Right lung (tissue), 10 donors: ENCODE measurements at places on chromosomes 6 and 20. TPM values are rescaled to one million over a fixed set of nuclear protein-coding genes. Genes with fewer than 3 reads are reported as not detected.

DNA sequence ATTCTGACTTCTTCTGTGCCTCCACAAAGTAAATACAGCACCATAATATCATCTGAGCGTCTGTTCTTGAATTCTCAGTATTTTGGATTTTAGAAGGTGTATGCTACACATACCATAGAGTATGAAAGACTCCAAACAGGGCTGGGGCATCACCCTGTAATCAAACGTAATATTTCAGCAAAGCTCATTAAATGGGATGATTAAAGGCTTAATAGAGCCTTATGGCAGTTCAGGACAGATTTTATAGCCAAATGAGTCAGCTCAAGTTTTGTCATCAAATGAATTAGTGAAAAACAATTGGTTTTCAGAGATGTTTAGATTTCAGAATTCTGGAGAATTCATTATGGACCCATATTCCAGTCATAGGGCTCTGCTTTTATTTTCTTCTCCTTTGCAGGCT, 68.9 kb downstream of the TULP4 start:
- no peak for DNase-seq

The EYA2 gene
- 2.4 TPM for polyA plus RNA-seq

GRCh38 chr20:53723621-53724020, 130.0 kb upstream of the ZNF217 start:
- no peak for DNase-seq

The TPBG gene
- polyA plus RNA-seq: 6.5 TPM

DNA sequence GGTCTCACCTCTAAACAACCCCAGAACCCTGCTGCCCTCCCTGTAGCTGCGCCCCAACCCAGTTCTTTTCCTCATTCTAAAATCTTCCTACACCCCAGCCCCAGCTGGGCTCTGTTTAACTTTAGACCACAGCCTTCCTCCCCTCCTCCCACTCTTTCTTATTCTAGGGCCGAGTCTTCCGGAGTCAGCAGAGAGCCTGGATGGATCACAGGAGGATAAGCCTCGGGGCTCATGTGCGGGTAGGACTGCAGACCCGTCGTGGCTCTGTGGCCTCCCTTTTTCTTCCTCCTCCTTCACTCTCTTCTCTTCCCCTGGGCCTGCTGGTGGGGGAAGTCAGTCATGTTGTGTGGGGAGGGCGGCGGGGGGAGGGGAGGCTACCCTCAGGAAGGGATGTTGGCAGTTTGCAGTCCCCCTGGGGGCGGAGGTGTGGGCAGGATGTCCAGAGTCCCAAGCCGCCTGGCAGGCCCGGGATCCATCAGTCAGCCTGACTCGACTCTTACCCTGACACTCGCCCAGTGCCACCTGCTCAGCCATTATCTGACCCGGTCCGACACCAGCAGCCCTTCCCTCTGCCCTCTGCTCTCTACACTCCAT, 8.1 kb downstream of the CAPN11 start:
- DNase-seq: no peak

GRCh38 chr20:37504404-37505096, 16.5 kb upstream of the NNAT start:
- DNase-seq: no peak

- no peak for DNase-seq
These were observed 52.0 kb downstream of the PRDM1 start for GRCh38 chr6:106138151-106138550.

The PFDN4 gene
- polyA plus RNA-seq: 50.6 TPM

GRCh38 chr6:132390017-132390416, 11.3 kb downstream of the MOXD1 start:
- no peak for DNase-seq

The FAXC gene
- 7.7 TPM for polyA plus RNA-seq

DNA sequence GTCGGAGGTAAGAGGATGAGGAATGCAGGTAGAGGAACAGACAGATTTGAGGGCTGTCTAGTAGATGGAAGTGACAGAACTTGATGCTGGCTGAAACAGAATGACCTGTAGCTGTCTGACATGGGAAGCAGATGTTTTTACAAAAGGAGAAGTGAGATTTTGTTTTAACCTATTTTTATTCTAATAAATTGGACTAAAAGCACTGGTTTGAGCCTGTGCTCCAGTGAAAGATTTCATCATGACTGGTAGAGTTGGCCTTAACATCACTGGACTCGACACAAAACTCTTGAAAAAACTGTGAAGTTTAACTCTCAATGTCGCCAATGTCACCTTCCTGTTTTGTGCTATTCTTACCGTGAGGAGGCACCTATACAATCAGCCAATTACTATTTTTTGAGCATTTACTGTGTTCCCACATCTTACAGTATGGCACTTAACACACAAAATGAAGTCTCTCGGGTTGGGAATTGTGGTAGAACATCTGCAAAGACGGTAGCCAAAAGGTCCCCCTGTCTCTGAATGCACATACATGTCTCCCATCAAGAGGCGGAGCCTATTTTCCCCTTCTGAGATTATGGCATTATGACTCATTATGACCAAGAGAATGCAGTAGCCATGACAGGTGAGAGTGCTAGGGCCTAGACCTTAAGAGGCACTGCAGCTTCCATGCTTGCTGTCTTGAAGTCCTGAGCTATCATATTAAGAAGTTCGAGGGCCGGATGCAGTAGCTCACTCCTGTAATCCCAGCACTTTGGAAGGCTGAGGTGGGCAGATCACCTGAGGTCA, 93.2 kb downstream of the FOXF2 start:
- no peak for DNase-seq

- DNase-seq: no peak
These were observed 24.4 kb upstream of the EDN1 start for GRCh38 chr6:12265791-12266190.

DNA sequence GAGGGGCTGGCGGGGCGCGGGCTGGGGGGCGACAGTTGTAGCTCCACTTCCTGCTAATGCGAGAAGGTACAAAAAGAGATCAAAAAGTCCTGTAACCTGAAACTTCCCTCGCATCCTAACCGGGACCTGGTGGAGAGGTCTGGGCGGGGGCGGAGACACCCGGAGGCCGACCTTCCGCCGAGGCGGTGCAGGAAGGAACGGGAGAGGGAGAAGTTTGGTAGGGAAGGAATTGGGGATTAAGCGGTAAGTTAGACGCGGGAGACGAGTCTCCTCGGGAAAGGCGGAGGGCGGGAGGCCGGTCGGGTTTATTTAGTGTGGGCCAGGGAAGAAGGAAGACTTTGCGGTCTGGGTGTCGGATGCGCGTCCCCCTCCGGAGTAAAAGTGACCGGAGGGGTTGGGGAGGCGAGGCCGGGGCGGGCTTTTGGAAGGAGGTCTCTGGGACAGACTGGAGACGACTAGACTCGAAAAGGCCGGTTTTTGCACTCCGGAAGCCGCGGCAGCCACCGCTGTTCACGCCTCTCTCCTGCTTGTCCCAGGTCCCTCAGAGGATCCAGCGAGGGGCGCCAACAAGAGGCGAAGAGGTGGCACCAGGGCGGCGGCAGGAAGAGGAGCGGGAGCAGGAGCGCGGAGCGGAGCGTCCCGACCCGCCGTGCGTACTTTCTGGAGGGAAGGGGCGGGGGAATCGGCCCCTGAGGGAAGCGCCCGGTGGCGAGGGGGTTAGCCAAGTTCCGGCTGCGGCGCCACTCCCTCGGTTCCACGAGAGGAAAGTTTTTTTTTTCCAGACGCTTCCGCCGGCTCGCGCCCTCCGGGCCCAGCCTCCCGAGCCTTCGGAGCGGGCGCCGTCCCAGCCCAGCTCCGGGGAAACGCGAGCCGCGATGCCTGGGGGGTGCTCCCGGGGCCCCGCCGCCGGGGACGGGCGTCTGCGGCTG, 734 bp downstream of the TPBG start:
- DNase-seq: peak; percentile 41

- no peak for DNase-seq
These were observed 29.9 kb upstream of the SAMD3 start for GRCh38 chr6:130252527-130253237.
